Left renal cortex interstitium (tissue), 4 donors: ENCODE measurements at places on chromosomes 5 and 9. TPM values are rescaled to one million over a fixed set of nuclear protein-coding genes. Genes with fewer than 3 reads are reported as not detected.

GRCh38 chr9:126049088-126049487, 277.5 kb upstream of the MVB12B start:
- no peak for DNase-seq

- DNase-seq = no peak
Measured at GRCh38 chr5:100560860-100561259, 25.7 kb downstream of the FAM174A start.

EXOSC2 gene
- polyA plus RNA-seq = 47.7 TPM

DNA sequence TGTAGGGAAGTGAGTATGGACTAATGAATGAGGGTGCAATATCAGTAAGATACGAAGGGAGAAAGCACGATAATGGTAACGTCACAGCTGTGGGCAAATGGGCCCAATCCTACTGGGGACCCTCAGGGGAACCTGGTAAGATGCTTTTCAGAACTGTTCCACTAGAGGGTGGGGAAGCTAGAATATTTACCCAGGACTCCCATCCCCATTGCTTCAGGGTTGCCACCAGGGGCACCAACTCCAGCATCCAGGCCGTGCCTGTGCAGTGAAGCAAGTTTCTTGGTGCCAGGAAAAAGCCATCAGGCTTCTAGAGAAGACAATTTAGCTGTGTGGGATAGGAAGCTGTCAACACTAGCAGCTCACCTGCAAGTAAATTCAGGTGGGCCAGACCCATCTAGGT, 409.3 kb downstream of the AGTPBP1 start:
- no peak for DNase-seq

- DNase-seq = no peak
Measured at GRCh38 chr5:58615972-58616371, 33.1 kb downstream of the RAB3C start.

CARTPT gene
- not detected for polyA plus RNA-seq

GRCh38 chr9:95429948-95430620, 86.7 kb downstream of the PTCH1 start:
- DNase-seq = no peak

TMEM215 gene
- 0.27 TPM for polyA plus RNA-seq

- no peak for DNase-seq
Measured at GRCh38 chr9:84600739-84601138, 68.8 kb upstream of the NTRK2 start.

DNA sequence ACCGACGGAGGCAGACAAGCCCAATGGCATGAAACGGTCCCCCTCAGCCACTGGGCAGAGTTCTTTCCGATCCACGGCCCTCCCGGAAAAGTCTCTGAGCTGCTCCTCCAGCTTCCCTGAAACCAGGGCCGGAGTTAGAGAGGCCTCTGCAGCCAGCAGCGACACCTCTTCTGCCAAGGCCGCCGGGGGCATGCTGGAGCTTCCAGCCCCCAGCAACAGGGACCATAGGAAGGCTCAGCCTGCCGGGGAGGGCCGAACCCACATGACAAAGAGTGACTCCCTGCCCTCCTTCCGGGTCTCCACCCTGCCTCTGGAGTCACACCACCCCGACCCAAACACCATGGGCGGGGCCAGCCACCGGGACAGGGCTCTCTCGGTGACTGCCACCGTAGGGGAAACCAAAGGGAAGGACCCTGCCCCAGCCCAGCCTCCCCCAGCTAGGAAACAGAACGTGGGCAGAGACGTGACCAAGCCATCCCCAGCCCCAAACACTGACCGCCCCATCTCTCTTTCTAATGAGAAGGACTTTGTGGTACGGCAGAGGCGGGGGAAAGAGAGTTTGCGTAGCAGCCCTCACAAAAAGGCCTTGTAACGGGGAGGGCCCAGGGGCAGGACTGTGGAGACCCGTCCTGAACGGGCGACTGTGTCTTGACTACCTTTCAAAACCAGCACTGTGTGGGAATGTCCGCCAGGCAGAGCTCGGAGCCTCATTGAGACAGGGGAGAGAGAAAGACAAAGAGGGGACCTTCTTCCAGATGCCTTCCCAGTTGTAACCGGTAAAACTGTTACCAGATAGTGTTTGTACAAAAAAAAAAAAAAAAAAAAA, 29.9 kb downstream of the CD180 start:
- DNase-seq = no peak

GRCh38 chr9:133235549-133236222, 26.6 kb upstream of the OBP2B start:
- DNase-seq = no peak

DNA sequence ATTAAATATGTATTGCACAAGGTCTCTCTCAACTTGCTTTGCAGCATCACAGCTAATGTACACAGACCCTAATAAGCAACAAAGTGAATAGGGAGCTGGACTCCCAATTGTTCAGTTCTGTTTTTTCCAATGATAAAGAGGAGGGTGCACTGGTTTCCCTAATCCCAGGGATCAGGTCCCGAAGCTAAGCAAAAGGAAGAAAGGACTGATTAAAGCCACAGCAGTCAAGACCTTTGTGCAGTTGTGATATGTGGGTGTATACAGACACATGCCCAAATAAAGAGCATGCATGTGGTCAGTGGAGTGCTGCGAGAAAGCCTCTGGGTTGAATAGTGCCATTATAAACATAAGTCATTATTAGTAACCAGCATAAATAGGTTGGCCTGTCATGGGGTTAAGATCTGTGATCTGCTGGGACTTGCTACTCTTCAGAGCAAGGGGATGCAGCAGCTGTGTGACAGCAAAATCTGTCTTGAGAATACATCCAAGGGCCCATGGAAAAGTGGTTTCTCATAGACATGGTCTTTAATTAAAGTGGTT, 1863.1 kb upstream of the WWC1 start:
- no peak for DNase-seq

KCNV2 gene
- polyA plus RNA-seq = 0.06 TPM

DRD1 gene
- not detected for polyA plus RNA-seq

GRCh38 chr5:14665949-14666348, 1.4 kb downstream of the OTULIN start:
- no peak for DNase-seq

DNA sequence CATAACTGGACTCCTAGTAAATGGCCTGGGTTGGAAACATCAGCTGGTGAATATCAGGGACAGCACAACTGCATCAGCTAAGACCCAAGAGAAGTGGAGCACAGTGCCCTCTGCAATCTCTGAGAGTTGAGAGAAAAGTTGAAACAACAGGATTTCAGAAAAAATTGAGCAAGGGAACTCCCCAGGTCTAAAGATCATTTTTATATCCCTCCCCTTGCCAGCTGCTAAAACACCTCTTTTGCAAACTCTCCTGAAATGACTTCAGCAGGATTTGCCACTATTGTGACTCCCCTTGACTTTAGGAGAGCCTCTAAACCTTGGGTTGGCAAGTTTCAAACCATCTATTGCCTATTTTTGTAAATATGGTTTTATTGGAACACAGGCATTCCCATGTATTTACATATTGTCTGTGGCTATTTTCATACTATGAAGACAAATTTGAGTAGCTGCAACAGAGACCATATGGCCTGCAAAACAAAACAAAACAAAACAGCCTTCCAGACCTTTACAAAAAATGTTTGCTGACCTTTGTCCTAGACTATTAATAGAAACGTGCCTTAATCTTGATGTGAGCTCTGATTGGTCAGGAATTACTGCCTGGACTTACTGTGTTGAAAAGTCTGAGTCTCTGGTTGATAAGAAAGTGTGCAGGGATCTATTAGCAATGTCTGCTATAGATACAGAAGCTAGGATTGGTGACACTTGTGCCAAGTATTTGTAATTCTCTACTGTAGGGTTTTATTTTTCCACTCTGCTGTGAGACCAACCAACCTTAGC, 37.7 kb upstream of the PLPPR1 start:
- DNase-seq = no peak
